ENCODE measurements at places on chromosomes 7 and 10.

DNA sequence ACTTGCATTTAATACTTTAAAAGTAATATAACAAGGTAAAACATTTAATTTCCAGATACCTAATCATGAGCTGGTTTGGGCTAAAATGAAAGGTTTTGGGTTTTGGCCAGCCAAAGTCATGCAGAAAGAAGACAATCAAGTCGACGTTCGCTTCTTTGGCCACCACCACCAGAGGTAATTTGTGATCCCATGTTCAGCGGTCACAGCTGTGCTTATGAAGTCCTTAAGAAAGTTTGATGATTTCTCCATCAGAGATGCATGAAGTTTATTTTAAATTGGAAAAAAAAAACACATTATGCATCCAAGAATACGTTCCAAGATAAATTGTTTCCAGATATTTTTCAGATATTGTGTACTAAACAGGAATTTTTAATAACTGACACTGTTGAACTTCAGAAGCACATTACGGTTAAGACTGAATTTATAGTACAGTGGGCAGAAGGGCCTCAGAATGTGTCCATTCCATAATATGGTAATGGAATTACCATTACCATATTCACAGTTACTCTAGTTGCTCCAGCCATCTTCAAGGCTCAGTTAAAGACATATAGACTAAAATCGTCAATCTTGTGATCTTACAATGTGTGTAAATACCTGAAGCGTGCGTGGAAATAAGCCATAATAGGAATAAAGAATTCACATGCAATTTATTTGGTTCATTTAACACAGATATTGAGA lies 106.8 kb downstream of the ZMYND11 start:
- no peak for DNase-seq

DNA sequence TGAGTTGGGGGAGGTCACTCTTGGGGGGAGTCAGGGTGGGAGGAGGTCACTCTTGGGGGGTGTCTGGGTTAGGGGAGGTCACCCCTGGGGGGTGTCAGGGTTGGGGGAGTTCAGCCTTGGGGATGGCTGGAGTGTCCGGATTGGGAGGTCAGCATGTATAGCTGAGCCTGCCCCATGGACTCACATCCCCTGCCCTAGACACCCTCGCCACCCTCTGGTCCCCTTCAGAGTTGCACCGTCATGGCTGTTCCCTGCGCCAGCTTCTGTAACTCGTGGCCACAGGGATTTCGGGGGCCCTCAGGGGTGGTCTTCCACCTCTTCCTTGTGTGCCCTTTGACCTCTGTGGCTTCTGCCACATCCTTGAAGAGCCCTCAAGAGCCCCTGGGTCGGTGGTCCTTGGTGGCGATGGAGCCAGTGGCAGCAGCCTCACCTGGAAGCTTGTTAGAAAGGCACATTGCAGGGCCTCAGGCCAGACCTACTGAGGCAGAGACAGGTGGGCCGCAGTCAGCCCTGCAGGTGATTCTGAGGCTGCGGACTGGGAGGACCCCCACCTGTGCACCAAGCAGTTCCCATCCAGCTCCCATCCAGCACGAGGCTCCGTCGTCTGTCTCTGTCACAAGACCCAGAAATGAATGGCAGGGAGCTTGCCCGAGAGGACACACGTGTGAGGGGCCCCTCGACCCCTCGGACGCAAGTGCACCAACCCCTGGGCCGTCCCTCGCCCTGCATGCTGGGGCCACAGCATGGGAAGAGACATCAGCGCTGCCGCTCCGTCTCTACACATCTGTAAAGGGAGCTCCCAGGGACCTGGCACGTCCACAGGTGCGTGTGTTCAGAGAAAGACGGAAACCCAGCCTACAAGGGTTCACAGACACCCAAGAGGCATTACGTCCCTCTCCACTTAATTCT lies 44.7 kb upstream of the SUN1 start:
- no peak for DNase-seq

- peak; percentile 51 for DNase-seq
Measured at GRCh38 chr7:129368389-129368986, 65.7 kb upstream of the STRIP2 start.

- no peak for DNase-seq
Measured at GRCh38 chr10:34374356-34375045, 440.6 kb downstream of the PARD3 start.

DNA sequence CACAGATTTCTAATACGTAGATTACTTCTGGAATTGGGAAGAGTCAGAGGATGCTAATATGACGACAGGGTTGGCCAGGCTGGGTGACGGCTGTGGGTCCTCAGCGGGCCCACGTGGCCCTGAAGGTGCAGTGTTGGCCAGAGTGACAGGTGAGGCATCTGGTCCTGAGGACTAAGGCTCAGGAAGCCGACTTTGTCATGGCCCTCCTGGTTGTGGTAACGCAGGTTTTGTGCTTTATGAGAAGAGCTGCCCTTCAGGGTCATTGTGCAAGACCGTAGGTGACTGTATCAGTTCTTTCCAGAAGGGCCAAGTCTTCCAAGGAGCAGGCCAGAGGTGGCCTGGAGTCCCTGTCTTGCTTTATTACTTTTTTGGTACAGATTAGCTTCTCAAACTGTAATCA lies 2.5 kb downstream of the EIF3B start:
- no peak for DNase-seq

DNA sequence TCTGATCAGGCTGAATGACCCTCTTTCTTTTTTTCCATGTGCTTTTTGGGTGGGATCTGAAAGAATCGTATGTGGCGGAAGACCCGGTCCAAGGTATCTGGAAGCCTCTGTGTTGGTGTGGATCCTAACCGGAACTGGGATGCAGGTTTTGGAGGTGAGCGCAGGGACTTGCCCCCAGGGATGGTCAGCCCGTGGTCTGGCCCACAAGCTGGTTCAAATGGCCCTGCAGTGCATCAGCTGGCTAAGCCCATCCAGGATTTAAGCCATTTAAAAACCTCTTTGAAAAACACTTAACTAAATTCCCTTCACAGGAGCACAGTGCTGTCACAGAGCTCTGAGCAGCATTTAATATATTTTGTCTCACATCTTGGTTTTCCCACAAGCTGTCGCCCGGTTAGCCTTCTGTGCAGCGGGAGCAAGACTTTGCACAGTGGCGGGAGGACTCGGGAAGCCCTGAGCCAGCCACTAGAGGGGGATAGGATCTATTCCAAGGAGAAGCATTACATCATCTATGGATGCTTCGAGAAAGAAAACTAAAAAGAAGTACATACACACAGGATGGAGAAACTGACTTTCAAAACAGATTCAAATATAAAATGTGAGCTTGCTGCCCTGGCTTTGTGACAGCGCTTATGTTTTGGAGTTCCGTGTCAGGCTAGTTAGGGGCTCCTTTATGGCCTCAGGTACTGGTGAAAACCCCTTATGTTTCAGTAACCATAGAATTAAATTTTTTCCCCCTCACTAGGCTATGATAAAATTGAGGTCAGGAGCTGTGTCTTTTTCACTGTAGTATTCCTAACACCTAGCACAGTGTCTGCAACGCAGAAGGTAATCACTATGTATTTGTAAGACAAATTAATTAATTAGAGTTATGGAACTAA lies 11.3 kb downstream of the CPA2 start:
- DNase-seq: no peak

DNA sequence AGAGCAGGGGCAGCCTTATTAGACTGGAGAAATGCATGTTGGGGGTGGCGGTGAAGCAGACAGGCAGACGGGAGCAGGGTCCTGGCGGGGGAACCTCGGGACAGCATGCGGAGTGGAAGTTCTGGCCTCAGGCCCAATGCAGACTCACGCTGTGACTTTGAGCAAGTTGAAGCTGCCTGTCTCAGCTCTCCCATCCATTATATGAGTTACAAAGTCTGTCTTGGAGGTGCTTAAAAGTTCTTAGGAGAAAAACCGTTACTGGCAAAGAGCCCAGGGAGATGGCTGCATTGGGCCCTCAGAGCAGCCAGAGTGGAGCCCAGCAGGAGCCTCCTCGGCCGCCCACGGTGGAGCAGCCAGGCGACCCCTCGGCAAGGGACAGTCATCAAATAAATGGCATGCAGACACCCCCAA lies 509.5 kb downstream of the PLXNA4 start:
- DNase-seq: no peak

- no peak for DNase-seq
Measured at GRCh38 chr7:136359333-136359903, 382.3 kb upstream of the MTPN start.

GRCh38 chr7:132897093-132897687 lies 184.7 kb downstream of the CHCHD3 start:
- no peak for DNase-seq

DNA sequence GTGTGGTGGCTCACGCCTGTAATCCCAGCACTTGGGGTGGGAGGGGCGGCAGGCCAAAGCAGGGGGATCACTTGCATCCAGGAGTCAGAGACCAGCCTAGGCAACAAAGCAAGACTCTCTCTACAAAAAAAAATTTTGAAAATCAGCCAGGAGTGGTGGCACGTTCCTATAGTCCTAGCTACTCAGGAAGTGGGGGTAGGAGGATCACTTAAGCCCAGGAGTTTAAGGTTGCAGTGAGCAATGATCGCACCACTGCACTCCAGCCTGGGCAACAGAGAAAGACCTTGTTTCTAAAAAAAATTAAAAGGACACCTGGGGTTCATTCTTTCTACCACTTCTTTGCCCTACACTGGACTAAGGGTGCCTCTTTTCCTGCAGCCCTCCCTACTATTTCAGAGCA lies 15.1 kb downstream of the WAPL start:
- no peak for DNase-seq

- no peak for DNase-seq
Measured at GRCh38 chr10:30749385-30749784, 119.8 kb upstream of the LYZL2 start.

DNA sequence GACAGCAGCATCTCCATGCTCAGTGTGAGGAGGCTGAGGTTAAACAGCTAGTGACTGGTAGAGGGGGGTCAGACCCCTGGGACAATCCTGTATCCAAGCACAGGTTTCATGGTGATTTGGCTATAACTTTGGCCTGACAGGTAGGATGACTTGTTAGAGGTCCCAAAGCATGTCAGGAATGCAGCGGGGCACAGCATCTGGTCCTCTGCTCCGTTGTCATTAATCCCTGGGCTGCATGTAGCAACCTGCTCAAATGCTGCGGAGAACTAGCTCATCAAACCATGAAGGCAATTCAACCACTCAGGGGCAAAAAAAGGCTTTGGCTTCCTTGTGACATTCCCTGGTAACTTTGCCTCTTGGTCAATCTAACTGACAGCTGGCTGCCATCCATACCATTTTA lies 26.8 kb downstream of the WNT2 start:
- DNase-seq: no peak

- no peak for DNase-seq
Measured at GRCh38 chr7:134512271-134512670, 15.1 kb upstream of the AKR1B10 start.

- no peak for DNase-seq
Measured at GRCh38 chr7:28937103-28937502, 21.0 kb downstream of the TRIL start.

DNA sequence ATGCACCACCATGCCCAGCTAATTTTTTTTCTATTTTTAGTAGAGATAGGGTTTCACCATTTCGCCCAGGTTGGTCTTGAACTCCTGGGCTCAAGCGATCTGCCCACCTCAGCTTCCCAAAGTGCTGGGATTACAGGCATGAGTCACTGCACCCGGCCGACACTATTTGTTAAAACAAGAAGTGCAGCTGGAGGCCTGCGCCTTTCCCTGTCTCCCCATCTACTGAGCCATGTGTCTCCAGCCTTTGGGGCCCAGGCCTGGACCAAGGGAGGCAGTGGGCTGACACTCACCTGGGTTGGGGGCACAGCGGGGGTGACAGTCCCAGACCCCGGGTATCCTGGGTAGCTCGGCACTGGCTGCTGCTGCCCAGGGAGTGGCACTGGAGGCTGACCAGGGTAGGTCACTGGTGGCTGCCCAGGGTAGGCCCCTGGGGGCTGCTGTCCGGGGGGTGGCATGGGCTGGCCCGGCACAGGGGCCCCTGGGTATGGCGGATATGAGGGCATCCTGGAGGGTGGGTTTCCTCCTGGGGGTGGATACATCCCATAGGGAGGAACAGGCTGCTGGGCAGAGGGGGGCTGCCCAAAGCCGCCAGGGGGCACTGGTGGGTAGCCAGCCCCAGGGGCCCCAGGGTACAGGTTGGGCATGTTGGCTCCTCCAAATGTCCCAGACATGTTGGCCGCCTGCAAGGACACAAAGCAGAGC lies 36.3 kb downstream of the PLAC9 start:
- peak; percentile 32 for DNase-seq

GRCh38 chr10:122490268-122490667 lies 28.9 kb downstream of the HTRA1 start:
- DNase-seq: peak; percentile 13

DNA sequence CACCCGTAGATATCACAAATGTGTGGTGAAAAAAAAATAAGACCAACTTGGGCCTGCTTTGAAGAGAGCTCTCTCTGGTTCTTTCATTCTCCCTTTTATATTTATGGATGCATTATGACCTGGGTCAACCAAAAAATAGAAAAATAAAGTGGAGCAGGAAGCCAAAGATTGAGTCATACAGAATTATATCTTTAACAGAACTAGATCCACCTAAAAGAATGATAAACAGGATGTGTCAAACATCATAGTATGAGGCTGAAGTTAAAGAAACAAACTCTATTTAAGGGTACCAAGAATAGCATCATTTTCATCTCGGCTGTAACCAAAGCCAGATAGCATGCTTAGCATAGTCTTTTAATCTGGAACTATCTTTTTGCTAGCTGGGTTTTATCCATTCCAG lies 28.8 kb upstream of the NMT2 start:
- DNase-seq: no peak
